ENCODE measurements at places on chromosomes 5 and 9. TPM values are rescaled to one million over a fixed set of nuclear protein-coding genes. Genes with fewer than 3 reads are reported as not detected.

NR2F1 gene
- total RNA-seq, result 19.0 TPM

MFAP3 gene
- total RNA-seq, result 67.0 TPM

SOX30 gene
- not detected for total RNA-seq

FAM221B gene
- not detected for total RNA-seq

CCL27 gene
- total RNA-seq, result 0.18 TPM

PCDHB3 gene
- total RNA-seq, result under 0.01 TPM

DNAJC21 gene
- total RNA-seq, result 8.8 TPM

KCNV2 gene
- not detected for total RNA-seq

PARP8 gene
- 8.2 TPM for total RNA-seq

RANBP17 gene
- 29.7 TPM for total RNA-seq

ARL10 gene
- 3.6 TPM for total RNA-seq

IL5 gene
- not detected for total RNA-seq

PGM5 gene
- total RNA-seq, result 14.7 TPM

FAM120A gene
- 65.8 TPM for total RNA-seq

LEAP2 gene
- under 0.01 TPM for total RNA-seq

WHRN gene
- 0.28 TPM for total RNA-seq

AP3S1 gene
- total RNA-seq, result 21.9 TPM

BSPRY gene
- not detected for total RNA-seq

DEPDC1B gene
- total RNA-seq, result 10.0 TPM

COL5A1 gene
- total RNA-seq, result 21.1 TPM

CENPP gene
- total RNA-seq, result 3.6 TPM

FAT2 gene
- under 0.01 TPM for total RNA-seq

LCN9 gene
- not detected for total RNA-seq

ADGRD2 gene
- total RNA-seq, result not detected

DIRAS2 gene
- total RNA-seq, result not detected

RASGEF1C gene
- total RNA-seq, result not detected

POU5F2 gene
- 1.1 TPM for total RNA-seq

FAM174A gene
- 2.7 TPM for total RNA-seq

All from IMR-90 (cell line).